ENCODE measurements at places on chromosomes 11 and 22.

GRCh38 chr11:79579063-79579462 lies 138.2 kb upstream of the TENM4 start:
- no peak for DNase-seq

GRCh38 chr11:131121426-131122333 lies 205.4 kb upstream of the SNX19 start:
- DNase-seq, result no peak

DNA sequence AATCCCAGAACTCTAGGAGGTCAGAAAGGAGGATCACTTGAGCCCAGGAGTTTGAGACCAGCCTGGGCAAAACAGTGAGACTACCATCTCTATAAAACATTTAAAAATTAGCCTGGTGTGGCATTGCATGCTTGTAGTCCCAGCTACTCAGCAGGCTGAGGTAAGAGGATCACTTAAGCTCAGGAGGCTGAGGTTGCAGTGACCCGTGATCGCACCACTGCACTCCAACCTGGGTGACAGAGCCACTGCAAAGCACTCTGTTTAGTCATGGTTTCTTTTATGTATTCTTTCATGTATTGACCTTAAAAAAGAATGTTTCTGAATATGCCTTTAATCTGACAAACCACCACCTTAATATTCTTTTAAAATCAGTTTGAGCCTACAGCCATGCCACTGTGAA lies 52.2 kb downstream of the BIRC2 start:
- DNase-seq, result no peak

DNA sequence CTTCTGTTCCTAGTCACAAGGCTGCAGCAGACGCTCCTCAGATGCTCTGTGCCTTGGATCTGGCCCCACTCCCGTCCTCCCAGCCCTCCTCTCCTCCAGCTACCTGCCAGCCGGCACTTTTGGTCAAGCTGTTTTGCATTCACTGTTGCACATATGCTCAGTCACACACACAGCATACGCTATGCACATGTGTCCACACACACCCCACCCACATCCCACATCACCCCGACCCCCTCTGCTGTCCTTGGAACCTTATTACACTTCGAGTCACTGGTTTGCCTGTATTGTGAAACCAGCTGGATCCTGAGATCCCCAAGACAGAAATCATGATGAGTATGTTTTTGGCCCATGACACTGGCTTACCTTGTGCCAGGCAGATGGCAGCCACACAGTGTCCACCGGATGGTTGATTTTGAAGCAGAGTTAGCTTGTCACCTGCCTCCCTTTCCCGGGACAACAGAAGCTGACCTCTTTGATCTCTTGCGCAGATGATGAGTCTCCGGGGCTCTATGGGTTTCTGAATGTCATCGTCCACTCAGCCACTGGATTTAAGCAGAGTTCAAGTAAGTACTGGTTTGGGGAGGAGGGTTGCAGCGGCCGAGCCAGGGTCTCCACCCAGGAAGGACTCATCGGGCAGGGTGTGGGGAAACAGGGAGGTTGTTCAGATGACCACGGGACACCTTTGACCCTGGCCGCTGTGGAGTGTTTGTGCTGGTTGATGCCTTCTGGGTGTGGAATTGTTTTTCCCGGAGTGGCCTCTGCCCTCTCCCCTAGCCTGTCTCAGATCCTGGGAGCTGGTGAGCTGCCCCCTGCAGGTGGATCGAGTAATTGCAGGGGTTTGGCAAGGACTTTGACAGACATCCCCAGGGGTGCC lies 109.8 kb downstream of the BCR start:
- DNase-seq, result no peak

DNA sequence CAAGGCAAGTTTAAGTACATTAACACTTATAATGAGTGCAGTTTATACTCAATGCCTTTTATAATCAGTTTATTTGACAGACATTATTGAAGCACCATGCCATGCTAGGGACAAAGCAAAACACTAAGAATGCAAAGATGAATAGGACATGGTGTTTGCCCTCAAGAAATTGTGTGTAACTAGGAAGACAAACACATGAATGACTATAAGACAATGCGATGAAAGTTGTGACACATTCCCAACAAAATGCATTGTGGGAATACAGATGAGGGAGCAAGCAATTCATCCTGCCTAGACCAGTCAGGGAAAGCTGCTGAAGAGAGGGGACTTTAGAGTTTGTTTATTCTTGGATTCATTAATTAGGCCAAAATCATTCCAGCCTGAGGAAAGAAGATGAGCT lies 133.8 kb upstream of the TRPC6 start:
- no peak for DNase-seq

DNA sequence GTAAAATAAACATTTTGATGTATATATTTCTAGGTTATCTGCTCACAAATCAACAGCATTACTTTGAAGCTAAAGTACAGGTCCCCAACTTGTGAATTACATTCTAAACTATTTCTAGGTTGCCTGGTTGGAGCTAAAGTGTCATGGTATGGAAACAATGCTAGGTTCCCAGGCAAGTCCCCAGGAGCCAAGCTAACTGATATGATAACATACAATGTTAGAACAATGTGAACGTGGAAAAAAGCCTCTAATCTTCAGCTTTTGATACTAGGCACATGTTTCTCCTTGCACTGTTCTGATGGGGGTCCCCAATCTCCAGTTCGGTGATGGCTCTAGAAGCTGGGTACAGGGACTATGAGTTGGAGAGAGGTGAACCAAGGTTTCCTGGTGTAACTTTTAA lies 109.8 kb downstream of the ARL14EP start:
- DNase-seq, result no peak

- DNase-seq, result no peak
Observed at GRCh38 chr11:60848714-60849151, 6.8 kb downstream of the CCDC86 start.

DNA sequence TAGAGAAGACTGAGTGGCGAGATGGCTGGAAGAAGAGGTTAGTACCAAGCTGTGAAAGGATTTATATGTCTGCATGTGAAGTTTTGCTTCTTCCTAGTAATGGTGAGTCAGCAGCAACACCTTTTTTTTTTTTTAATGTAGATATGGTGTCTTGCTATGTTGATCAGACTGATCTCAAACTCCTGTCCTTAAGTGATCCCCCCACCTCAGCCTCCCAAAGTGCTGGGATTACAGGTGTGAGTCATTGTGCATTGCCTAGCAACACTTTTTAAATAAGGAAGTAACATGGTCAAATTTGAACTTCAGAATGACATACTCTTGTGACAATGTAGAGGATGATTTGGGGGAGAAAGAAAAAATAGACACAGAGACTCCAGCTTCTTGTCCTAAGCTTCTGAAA lies 6.5 kb upstream of the CSTPP1 start:
- DNase-seq, result no peak

- no peak for DNase-seq
Observed at GRCh38 chr22:40728731-40729189, 49.5 kb downstream of the MCHR1 start.

DNA sequence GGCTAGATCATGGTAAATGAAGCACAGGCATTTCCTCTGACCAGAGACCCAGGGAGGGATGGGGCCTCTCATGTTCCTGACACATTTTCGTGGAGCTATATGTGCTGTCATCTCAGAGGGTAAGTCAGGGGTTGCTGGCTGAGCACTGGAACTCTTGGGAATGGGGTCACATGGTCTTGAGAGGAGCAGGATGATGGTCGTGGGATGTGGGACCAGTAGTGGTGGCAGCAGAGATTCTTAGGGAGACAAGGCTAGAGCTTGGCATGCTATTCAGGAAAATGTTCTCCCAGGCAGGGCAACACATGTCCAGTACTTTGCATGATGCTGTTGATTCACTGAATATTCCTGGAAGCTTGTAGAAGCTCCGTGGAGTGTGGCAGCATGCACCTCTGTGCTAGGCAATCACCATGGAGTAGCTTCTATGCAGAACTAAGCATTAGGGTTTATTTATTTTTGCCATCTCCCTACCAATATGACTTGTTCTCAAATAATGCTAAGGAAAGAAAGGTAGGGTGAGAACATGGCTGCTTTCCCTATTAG lies 31.4 kb upstream of the TTC12 start:
- DNase-seq, result no peak

DNA sequence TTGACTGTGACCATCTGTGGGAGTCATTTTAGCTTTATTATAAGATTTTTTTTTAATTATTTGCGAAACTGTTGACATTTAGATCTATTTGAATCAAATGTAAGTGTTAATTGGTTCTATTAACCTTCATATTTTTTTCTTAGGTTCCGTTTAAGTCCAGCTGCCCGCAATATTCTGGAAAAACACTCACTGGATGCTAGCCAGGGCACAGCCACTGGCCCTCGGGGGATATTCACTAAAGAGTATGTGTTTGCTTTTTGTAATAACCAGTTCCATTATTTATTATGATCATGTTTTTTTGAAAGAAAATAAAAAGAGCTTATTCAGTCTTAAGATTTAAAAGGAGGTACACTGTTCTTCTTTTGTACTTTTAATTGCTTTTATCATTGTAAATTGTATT lies 43.9 kb downstream of the PDHX start:
- no peak for DNase-seq

DNA sequence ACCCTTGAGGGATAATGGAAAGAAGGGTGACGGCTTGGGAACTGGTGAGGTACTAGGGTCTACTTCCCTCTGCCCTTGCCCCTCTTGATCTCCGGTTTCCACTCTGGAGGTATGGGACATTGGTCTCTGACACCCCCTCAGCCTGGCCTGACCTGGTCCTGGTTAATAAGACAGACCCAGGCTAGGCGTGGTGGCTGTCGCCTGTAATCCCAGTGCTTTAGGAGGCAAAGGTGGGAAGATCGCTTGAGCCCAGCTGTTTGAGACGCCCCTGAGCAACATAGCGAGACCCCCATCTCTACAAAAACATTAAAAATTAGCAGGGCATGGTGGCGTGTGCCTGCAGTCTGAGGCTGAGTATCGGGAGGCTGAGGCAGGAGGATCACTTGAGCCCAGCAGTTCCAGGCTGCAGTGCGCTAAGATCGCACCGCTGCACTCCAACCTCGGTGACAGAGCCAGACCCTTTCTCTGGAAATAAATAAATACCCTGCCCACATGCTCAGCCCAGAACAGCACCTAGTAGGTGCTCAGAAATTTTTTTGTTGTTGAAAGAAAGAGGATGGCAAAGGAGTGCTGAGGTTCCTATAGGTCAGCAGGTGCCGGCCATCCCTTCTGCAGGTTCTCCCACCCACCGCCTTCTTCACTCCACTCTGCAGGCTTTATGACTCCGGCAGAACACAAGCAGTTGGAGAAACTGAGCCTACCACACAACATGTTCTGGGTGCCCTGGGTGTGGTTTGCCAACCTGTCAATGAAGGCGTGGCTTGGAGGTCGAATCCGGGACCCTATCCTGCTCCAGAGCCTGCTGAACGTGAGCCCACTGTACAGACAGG lies 6.3 kb downstream of the BEST1 start:
- DNase-seq, result no peak

GRCh38 chr22:46148816-46149511 lies 1.4 kb upstream of the PPARA start:
- DNase-seq, result no peak

DNA sequence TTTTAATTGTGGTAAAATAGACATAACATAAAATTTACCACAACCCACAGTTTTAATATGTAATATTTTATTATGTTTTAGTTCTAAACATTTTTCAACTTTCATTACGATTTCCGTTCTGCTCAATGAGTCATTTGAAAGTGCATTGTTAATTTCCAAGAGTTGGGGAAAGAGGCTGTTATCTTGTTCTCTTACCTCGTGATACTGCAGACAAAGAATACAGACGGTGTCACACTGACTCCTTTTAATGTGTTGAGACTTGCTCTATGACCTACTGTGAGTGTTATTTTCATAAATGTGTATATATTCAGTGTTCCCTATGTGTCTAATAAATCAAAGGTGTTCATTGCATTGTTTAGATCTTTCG lies 10.8 kb upstream of the RAC2 start:
- no peak for DNase-seq

GRCh38 chr11:11583801-11584529 lies 37.8 kb downstream of the GALNT18 start:
- no peak for DNase-seq

- no peak for DNase-seq
Observed at GRCh38 chr11:5335170-5335569, 8.2 kb downstream of the OR51B5 start.

DNA sequence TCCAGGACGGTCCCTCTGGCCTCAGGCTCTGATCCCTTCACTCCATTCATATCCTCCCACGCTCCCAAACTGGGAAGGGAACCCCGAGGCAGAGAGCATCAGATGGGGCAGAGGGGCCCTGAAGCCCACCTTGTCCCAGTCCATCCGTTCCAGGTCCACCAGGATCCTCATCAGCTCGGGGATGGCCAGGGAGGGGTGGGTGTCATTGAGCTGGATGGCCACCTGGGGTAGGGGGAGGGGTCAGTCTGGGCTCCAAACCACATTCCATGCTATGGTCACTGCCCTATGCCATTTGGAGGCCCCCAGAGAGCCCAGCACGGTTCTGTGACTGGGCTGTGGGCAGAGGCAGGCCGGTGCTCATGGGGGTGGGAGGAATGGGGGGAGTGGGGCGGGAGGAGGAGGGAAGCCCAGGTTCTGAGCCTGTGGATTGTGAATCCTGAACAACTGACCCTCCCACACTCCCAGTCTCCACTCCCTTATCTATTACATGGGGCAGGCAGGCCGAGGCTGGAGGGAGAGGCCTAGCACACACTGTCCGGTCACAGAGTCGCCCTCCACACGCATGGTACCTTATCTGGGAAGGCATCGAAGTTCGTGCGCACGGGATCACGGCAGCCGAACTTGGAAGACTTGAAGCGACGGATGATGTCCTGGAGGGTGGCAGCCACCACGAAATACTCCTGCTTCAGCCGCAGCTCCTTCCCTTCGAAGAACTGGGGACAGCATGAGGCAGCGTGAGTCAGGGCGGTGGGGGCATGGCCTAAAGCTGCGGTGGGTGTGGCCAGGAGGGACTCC lies 5.5 kb downstream of the PYGM start:
- no peak for DNase-seq

- DNase-seq, result no peak
Observed at GRCh38 chr11:78796956-78797355, 222.3 kb upstream of the NARS2 start.

DNA sequence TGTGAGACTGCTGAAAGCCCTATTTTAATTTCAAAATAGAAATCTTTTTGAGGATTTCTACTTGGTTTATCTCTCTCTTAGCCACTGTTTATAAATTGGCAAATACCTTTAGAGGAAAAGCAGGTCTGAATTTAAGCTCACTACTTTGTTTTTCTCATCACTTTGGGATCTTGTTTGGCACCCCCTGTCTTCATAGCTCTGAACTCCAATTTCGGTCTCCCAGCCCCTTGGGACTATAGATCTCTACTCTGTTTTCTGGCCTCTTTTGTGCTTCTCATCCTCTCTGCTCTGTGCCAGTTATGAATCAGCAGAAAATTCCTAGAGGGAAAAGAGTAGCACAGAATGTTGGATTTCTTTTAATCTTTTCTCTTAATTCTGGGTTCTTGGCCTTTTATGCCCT lies 118.3 kb downstream of the CYP2R1 start:
- no peak for DNase-seq

- DNase-seq, result no peak
Observed at GRCh38 chr11:71442123-71442522, 6.1 kb downstream of the DHCR7 start.

DNA sequence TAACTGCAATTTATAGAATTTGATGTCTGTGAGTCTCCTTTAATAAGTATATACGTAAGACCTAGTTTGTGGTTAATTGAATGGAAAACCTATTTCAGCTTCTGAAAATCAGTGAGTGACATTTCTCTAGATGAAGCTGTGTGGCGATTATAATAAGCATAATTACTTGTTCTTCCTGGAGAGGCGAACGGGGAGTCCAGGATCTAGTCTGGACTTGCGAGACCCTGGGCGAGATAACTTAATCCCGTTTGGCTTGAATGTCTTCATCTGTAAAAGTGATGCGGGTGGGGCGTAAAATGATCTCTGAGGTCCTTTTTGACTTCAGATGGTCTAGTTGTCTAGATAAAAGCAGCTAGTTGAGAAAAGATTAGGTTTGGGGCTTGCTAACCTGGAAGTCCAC lies 1.1 kb downstream of the PRRG4 start:
- DNase-seq, result no peak

GRCh38 chr11:106642331-106642730 lies 375.9 kb downstream of the GUCY1A2 start:
- DNase-seq, result no peak

Measured in NCI-H1048 (cell line).